BJ (cell line): ENCODE measurements at places on chromosomes 2 and 18. TPM values are rescaled to one million over a fixed set of nuclear protein-coding genes. Genes with fewer than 3 reads are reported as not detected.

DNA sequence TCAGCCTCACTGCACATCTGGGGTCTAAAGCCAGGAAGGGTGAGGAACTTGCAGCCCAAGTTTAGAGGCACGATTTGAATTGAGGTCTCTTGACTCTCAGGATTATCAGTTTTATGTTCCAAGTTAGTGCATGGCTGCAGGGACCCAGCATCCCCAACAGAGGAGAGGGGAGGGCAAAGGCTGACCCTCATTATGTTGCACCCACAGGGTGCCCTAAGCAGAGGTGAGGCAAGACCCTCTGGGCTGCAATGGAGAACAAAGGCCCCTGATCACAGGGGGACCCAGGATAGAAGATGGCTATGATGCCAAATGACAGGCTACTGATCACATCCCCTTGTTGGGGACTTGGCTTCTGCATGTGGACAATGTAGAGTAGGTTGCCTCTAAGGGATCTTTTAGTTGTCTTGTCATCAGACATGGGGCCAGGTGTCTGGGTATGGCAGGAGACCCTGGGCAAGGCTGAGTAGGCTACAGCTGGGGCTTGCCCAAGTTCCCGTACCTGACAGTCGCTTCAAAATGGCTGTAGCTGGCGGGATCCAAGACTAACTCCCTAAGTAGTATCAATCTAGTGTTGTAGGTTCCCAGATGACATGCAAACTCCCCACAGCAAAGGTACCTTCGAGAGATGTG lies 4.5 kb upstream of the GDF7 start:
- no peak for DNase-seq

DNA sequence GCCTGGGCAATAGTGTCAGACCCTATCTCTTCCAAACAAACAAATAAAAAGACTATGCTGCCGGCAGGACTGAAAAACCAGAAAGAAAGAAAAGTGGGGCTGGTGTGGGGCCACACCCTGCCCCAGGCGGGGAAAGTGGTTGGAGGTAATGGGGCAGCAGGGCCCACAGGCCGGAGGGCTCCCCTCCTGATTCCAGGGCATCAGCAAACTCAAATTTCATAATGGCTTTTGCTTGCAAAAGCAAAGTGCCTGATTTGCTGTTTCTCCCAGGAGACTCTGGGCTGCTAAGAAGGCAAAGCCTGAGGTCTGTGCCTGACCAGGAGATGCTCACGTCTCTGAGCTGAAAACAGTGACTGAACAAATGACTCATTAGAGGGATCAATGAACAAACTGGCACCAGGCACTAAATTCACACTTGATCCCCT lies 121.9 kb downstream of the HDAC4 start:
- DNase-seq, result no peak

GRCh38 chr2:10500601-10501361 lies 52.7 kb upstream of the ODC1 start:
- no peak for DNase-seq

DNA sequence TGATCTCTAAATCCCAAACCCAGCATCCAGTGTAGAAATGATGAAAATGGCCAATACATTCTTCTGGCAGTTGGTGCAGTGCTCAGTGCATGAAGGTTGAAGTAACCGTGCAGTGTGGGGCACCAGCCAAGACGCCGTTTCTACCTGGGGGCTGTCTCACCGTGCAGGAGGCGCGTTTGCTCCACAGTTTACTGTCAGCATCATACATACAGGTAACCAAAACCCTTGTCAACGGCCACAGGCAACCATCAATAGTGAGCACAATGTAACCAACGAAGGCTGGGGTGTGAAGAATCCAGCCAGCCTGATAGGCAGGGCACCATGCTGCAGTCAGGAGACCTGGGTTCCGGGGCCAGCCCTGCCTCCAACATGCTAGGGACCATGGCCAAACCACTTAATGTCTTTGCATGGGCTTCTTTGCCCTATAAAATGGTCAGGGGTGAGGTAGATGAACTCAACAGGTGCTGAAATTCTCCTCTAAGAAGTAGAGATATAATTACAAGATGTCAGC lies 127.5 kb upstream of the ID2 start:
- DNase-seq, result no peak

DNA sequence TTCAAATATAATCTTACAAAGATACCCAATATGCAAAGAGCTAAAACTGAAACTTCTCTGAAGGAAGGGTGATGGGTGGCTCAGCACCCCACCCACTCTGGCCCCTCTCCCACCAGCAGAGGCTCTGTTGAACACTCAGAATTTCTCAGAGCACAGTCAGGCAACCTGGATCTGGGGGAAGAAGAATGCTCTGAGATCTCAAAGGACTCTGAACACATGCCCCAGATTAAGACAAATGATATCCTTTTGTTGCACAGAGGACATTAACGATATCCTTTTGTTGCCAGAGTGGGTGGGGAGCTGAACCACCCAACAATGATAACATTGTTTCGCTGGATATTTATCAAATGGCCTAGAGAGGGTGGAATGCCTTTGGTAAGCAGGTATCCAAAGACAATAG lies 104.8 kb downstream of the LBH start:
- no peak for DNase-seq

DNA sequence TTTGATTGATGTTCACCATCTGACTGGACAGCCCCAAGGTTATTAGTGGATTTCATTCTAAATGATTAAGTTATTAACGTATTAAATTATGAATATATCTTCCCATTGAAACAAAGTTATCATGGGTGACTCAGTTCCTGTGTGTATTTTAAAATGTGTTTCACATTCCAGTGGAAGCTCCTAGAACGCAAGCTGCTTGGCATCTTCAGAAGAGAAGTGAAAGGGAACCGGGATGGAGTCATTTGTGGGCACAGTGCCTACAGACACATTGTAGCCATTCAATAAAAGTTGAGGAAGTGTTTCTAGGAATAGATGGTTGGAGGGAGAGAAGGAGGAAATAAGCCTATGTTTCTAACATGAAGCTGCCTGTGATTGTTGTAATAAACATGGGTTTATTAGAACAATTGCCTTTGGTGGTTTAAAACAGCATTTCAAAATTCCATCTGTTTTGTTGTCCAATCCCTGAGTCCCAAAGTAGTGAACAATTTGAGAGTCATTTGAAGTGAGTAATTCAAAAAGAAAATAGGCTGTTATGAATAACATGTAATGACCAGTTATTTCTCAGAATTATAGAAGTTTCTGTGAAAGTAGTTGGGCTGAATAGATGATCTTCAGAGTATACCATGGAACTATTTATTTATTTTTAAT lies 143.5 kb downstream of the PKP4 start:
- peak; percentile 81 for DNase-seq

DNA sequence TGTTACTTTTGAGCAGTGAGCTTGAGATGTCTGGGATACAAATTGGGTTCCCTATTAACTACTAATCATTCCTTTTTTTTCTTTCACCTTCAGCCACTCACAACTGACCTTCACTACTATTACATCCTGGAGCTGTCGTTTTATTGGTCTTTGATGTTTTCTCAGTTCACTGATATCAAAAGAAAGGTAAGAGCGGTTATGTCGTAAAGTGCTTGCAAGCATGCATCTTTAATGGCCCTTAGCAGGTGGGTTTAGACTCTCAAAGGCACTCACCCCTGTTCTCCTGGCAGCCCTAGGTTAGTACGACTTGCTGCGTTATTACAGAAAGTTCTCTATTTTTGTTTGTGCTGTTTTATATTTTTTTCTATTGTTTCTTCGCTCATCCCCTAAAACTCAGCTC lies 107.6 kb upstream of the NOSTRIN start:
- no peak for DNase-seq

- no peak for DNase-seq
Observed at GRCh38 chr2:14127765-14128164, 504.8 kb upstream of the LRATD1 start.

GRCh38 chr18:36419900-36420531 lies 122.5 kb downstream of the FHOD3 start:
- DNase-seq, result no peak

- no peak for DNase-seq
Observed at GRCh38 chr2:134431838-134432434, 178.1 kb downstream of the MGAT5 start.

DNA sequence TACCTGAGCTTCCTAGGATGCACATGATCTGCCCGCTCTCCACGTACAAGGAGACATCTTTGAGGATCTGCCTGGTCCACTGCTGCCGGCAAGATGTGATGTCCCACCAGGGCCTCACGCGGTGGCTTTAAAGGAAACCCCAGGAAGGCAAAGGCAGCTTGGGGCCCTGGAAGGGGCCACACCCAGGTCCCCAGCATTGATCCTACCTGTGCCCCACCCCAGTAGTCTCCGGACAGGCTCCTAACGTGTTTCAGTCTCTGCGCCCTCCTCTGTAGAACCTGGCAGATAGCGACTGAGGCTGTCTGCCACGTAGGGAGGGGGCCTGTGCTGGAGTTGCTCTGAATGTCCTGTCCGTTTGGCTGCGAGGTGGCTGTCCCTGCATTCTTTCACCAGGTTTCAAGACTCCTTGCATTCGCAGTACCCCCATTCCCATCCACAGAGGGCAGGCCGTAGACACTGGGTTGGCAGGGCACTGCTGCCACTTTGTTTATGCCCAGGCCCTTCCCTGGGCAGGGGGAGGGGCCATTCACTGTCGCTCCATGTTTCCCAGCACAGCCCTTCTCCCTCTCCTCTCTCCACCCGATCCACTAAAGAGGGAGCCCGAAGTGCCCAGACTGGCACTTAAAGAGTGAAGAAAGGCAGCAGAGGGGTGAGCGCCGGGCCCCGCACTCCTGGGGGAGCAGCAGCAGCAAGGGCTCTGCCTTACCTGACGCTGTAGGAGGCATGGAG lies 644 bp downstream of the ABCG5 start:
- no peak for DNase-seq

DNA sequence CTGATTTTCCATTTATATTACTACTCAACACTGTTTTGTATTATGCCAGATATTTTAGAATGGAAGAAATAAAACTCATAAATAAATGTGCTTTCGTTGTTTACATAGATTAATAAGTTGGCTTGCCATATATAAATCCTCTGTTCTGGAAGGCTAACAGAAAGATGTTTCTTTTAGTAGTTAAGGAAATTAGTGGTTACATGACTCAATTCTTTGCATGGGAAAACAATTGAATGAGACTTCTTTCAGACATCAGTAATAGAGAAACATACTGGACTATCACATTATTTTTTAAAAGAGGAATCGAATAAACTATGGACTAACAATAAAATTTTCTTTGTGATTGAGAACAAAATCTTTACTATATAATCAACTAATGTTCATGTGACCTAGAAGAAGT lies 336.5 kb downstream of the KCNS3 start:
- DNase-seq, result no peak

- DNase-seq, result no peak
Observed at GRCh38 chr2:20168048-20168726, 56.7 kb downstream of the SDC1 start.

DNA sequence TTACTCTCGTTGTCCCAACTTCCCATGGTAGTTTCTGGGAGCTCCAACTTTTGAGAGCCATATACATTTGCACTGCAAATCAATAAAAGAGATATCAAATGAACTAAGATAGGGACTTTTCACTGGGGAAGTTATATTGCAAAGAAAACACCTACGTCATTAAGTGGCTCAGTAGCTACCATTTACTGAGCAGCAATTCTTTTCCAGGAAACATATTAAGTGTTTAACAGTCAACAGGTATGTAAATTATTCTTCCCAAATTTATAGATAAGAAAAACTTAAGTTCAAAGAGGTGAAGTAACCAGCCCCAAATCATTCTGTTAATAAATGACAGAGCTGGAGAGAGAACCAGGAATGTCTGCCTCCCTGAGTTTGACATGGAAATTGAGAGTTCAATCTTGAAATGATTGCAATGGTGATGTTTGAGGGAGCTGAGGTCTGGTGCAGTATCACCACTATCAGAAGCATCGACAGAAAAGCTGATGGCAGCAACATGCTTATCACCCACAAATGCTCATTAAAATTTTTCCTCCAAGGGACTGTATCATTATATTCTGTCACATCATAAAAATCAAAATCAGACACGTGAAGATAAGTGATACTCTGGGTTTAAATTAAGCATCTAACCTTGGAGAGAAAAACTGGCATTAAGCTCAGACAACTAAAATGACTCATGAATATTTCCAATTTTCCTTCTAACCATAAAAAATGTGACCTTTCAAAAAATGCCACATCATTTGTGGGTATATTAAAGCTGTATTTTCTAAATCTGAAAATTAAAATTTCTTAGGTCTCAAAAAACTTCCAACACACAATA lies 43.4 kb downstream of the GAREM1 start:
- no peak for DNase-seq

GRCh38 chr2:172751564-172751963 lies 15.9 kb downstream of the RAPGEF4 start:
- no peak for DNase-seq

- no peak for DNase-seq
Observed at GRCh38 chr2:132439703-132440398, 23.2 kb downstream of the GPR39 start.

DNA sequence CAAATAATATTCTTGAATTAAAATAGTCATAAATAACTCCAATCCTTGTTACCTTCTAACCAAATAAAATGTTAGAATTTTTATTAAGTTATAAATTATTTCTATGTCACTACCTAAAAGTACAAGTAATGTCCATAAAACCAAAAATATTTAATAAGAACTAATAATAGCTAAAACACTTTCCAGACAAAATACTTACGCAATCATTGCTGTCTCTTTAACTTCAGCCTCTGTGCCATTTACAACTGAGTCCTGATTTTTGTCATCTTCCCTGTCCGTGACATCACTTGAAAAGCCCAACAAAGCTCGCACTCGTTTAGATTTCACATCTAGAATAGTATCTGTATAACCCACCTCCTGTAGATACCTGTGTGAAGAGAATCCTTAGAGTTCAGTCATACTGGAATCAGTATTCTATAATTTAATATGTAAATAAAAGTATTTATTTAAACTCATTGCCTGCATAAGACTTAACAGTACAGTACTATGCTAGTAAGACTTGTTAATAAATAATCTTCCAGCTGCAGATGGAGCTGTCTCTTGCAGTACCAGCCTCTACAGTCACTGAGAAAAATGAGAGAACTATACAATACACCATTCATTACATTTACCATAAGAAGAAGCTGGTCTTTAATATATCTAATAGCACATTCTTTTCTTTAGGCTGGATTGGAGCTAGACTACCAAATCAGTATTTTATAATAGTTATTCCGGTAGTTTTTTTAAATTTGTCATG lies 63.8 kb downstream of the STRN start:
- no peak for DNase-seq

DNA sequence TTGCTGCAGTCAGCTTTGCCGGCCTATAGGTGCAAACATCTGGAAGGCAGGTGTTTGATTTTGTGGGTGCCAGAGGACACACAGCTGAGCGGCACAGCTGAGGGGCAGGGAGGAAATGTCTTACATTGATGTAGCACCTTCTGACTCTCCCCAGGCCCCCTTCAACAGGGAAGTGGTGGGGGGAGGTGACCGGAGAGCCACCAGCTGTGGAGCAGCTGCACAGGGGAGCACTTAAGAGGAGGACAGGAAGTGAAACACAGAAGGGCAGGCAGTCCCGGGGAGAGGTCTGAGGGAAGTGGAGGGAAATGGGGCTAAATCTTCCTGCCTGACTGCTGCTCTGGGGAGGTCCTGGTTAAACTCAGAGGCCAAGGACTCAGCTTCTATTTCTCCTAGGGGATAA lies 409.1 kb downstream of the TNS1 start:
- no peak for DNase-seq

GRCh38 chr2:144078106-144078505 lies 441.8 kb downstream of the ZEB2 start:
- DNase-seq, result no peak

The RTP5 gene
- not detected in 2 replicates for polyA plus RNA-seq
